ENCODE measurements at places on chromosomes 4 and X. TPM values are rescaled to one million over a fixed set of nuclear protein-coding genes. Genes with fewer than 3 reads are reported as not detected.

- no peak for DNase-seq
Measured at GRCh38 chr4:107665001-107665400, 55.0 kb downstream of the PAPSS1 start.

GRCh38 chrX:86910602-86911311 is 606.8 kb upstream of the KLHL4 start:
- DNase-seq, result no peak

Gene XK
- 0.26 TPM for total RNA-seq

Gene MAGEB3
- total RNA-seq, result not detected

GRCh38 chr4:130808492-130808891 is 1712.5 kb downstream of the C4orf33 start:
- DNase-seq, result peak; percentile 2

Gene OCRL
- 15.9 TPM for total RNA-seq

DNA sequence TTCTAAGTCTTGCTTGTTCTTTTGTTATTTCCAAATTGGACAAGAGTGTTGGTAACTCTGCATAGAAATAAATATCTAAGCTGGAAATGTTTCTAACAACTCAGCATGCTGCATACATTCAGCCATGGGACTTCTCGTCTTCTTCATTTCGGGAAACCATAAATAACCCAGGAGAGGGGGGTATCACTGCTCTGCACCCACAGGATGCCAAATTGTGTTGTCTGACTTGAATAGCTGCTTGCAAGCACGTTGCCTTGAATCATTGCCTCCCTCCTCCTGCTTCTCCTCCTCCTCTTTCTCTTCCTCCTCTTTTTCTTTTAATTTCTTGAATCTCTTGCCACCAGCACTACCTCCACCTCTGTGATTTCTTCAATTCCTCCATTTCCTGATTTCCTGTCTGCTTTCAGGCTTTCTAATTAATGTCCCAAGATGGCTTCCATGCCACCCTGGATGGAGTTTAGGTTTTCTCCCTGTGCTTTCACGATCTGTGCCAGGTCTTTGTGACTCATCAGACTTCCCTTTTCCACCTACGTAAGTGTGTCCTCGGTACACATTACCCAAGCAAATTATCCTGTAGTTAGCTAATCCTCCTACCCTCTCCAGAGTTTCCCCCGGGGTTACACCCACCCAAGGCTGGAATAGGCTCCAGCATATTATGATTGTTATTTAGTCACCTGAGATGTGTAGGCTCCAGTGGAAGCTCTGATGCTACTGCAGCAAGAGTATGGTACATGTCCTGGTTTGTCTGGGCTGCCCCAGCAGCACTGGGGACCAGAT is 122.6 kb upstream of the VCX3B start:
- peak; percentile 50 for DNase-seq

Data from Caki2 (cell line).